ENCODE measurements at places on chromosomes 11 and 22.

DNA sequence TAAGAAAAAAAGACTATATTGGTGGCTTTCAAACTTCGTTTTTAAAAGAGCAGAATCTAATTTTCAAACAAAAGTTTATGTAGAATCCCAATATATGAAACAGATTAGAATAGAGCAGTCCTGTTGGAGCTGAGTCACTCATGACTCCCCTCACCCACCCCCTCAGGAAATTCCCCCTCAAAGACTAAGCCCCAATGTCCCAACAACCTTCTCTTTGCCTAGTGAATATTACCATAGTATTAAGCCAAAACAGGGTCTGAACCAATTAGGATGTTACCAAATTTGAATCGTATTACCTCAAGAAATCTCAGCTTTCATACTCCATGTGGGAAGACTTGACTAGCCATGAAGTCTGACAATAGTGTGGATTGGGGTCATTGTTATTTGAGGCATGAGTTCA, 7.8 kb upstream of the PIWIL4 start:
- DNase-seq: no peak

DNA sequence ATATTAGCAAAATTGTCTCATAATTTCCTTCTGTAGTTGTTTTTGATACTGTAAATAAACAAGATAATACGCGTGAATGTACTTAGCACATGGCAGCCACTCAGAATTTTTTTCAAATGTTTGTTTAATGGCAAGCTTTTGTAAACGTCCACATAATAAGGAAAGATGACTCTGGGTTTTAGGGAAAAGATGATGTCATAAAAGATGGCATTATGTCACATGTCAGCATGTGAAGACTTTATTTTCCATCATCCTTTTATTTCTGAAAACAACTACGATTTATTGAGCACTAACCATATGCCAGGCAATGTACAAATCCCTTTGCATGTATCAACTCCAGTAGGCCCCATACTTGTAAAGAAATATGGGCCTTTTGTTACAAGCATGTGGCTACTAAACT, 139.9 kb downstream of the C11orf91 start:
- no peak for DNase-seq

DNA sequence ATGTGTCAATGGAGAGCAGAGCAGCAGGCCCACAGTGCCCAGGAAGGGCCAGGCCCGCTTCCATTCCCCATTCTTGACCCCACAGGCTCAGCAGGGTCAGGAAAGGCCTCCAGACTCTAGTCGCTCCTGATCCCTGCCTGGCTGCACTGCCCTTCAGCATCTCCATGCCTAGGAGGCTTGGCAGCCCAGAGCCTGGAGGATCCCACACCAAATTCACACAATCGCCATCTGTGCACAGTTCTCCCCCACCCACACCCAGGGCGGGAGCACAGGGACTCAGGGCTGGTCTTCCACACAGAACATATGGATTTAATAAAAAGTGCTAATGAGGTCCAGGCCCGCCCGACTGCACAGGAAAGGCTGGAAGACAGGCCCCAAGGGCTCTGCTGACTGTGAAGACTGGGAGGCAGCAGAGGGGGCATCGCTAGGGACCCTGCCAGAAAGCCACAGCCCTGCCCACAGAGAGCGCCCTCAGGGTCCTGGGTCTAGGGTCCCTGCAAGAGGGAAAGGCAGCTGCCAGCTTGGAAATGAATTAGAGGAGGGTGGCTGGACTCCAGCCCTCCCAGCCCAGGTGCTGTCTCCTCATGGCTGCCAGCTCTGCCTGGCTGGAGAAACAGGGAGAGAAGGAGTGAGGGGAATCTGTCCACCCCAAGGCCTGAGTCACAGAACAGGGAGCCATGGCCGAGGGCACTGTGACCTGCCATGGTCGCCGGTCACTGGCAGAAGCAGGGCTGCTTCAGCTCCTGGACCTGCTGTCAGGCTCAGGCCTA, 39.7 kb downstream of the DKK3 start:
- peak; percentile 43 for DNase-seq

DNA sequence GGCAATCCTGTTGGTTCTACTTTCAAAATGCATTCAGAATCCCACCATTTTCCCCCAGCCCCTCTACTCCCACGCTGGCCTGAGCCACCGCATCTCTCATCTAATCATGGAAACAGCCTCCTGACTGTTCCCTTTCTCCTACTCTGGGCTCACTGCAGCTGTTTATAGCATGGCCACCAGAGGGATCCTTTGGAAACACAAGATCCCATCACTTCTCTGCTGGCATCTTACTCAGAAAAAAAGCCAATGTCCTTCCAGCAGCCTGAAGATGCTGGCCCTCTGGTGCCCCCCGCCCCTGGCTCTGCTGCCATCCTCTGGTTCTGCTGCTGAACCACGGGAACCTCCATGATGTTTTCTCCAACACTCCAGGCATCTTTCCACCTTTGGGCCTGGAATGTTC, 11.1 kb downstream of the MS4A8 start:
- DNase-seq: no peak

DNA sequence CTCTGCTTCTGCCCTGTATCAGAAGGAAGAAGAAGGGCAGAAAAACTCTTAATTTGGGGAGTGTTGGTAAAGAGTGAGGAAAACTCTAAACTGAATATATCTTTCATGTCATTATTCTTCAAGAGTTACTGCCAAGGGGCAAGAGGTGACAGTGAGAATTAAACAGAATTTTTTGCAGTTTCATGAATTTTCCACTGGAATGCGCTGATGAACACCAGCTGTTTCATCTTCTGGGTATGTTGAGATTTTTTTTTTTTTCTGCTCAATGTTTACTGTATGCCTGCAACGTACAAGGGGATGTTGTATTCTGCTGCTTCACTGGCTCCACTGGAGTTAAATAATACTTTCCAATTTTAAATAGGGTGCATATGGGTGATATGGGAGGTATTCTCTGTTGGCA, 117.8 kb downstream of the FAM76B start:
- peak; percentile 78 for DNase-seq

DNA sequence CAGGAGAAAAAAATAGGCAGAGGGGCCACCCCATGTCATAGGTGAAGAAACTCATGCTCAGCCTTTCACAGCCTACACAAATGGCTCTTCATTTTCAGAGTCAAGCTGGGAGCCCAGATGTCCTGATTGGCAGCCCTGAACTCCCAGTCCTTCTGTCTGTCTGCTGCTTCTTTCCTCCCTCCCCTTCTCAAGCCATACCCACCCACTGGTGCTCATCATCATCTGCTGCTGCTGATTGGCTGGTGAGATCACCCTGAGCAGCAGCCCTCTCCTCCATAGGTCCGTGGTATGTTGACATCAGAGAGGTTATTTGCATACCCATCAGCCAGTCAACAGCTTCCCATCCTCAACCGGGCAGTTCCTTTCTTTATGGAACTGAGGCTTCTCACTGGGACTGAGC, 46.1 kb upstream of the PRDM11 start:
- DNase-seq: no peak

GRCh38 chr11:72238040-72238450, 5.9 kb downstream of the PHOX2A start:
- peak; percentile 53 for DNase-seq

- no peak for DNase-seq
Measured at GRCh38 chr22:25485626-25486545, 78.6 kb upstream of the GRK3 start.

DNA sequence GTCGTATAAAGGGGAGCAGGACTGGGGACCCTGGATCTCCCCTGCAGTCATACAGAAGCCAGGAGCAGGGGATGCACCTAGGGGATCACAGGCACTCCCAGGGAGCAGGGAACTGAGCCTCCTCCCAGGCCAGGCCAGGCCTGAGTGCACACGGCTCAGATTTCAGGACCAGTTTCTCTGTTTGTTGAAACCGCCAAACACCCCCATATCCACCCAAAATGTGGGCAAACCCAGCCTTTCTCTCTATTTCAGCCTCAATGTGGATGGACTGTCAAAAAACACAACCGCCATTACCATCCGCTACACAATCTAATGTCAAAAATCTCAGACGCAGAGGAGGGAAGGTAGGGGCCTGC, 17.5 kb downstream of the MN1 start:
- DNase-seq: no peak

- no peak for DNase-seq
Measured at GRCh38 chr11:80702264-80702663, 1261.4 kb upstream of the TENM4 start.

- DNase-seq: no peak
Measured at GRCh38 chr11:45651841-45652749, 13.3 kb downstream of the CHST1 start.

- no peak for DNase-seq
Measured at GRCh38 chr22:32130464-32130863, 28.6 kb downstream of the C22orf42 start.

- DNase-seq: no peak
Measured at GRCh38 chr11:85946221-85946620, 91.0 kb downstream of the CCDC83 start.

DNA sequence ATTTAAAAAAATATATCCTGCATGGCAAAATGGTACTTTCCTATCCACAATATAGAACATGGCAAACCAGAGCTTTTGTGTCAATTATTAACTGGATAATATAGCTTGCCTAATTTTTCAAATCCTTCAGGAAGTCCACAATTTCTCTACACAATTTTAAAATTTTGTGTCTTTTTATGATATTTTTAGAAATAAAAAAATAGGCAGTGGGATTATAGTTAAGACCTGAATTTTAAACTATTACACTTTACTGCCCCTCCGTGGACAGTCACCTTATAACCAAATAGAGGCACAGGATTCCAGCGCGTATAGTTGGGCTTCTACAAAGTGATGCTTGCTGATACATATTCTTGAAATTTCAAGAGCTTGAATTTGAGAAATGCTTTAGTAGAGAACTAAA, 2.1 kb upstream of the DMC1 start:
- peak; percentile 59 for DNase-seq

GRCh38 chr11:6962141-6962540, 35.9 kb downstream of the ZNF215 start:
- no peak for DNase-seq

DNA sequence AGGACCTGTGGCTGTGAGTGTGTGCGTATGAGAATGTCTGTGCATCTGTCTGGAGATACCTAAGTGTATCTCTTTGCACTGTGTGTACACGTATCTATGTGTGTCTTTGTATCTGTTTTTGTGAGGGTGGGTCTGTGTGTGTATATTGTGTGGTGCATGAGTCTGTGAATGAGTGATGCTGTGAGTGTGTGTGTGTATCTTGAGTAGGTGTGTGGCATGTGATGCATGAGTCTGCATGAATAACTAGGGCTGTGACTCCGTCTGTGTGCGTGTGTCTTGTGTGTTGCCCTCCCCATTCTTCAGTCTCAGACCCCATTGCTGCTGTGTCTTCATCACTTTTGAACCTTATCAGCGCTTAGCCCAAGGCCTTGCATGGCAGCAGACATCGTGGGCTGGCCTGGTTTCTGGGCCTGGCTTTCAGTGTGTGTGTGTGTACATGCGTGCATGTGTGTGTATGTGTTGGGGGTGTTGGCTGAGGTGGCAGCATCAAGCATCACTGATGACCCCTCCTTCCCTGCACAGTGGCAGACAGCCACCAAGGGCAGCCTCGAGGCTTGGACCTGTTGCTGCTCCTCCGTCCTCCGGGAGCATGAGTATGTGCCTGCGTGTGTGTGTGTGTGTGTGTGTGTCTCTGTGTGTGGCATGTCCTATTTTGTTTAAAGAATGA, 1.4 kb downstream of the SGSM1 start:
- no peak for DNase-seq

GRCh38 chr11:127939000-127939399, 648.4 kb downstream of the ETS1 start:
- DNase-seq: no peak

DNA sequence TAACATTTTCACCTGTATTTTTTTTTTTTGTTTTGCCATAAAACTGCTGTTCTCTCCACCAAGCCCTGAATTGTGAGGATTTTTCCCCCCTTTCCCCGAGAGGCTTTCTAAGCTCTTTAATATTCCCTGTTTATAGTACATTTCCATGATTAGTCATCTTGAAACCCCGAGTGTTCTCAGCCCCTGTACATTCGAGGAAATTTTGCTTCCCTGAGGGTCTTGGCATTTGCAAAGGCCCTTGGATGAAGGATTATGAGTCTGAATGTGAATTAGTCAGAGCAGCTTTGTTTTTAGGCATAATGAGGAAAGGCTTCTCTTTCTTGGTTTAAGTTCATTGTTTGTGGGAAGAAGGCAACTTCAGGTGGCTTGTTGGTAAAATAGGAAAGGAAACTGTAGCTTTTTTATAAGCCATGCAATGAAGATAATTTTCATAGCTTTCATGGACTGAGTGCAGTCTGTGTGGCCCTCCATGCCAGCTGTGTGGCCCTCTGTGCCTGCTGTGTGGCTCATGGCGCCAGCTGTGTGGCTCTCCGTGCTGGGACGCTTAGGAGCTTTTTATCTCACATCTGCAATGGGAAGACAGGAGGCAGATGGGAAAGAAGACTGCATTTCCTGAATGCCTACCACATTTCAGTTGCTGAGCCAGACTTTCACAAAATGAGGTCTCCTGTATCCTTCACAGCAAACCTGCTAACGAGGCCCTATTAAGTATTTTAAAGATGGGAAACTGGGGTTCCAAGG, 129.0 kb downstream of the TEAD1 start:
- no peak for DNase-seq

DNA sequence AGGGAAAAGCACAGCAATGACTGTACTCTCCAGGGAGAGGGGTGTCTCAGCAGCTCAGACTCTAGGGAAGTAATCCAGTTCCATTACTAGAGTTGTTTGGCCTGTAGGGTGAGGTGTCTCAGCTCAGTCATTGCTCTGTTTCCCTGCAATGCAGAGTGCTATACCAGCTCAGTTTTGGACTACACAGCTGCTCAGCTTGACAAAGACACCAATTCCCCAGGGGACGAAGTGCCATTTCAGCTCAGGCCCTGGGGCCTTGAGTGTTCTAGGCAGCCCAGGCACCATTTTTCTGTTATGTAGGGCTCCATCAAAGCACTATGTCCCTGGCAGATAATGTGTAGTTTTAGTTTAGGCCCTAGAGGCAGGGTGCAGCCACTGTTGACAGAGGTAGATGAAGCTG, 18.2 kb downstream of the CALCB start:
- DNase-seq: no peak

DNA sequence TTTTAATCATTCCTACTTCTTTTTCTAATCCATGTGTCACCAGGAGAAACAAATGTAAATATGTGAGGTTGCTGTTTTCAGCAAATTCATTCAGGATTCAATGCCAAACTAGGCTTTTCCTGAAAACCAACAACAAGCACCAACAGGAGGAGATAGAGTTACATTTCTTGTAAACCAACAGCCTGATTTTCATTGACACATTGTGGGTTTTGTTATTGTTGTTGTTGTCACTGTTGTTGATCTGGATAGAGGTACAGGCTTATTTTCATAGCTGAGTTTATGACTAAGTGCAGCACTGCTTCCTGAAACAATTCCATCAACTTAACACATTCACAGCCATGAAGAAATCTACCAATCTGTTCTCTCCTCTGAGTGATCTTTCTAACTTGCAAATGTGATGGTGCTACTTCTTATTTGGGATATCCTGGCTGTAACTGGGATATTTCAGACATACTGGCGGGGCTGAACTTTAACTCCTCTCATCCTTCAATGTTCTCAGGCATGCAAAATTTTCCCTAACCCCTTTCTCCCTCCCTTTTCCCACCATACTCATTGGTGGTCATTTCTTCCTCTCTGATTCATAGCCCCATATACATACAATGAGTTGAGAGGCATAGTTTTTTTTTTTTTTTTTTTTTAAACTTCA, 65.5 kb downstream of the ME3 start:
- peak; percentile 22 for DNase-seq

Measured in umbilical cord (tissue), 2 donors.